ENCODE measurements at places on chromosomes 3 and 15.

- DNase-seq = no peak
Measured at GRCh38 chr15:32959077-32959476, 235.4 kb downstream of the FMN1 start.

DNA sequence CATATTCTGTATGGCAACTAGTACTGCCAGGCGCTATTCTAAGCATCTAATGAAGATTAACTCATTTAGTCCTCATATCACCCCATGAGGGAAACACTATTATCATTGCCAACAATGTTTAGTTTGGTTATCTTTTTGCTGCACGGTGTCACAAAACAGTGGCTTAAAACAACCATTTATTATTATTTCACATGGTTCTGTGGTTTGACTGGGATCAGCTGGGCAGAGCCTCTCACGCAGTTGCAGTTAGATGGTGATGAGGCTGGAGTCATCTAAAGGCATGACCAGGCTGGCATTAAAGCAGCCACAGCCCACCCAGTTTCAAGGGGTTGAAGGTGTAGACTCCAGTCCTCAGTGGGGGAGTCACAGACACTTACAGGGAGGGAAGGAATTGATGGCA lies 32.8 kb upstream of the RASA2 start:
- no peak for DNase-seq

DNA sequence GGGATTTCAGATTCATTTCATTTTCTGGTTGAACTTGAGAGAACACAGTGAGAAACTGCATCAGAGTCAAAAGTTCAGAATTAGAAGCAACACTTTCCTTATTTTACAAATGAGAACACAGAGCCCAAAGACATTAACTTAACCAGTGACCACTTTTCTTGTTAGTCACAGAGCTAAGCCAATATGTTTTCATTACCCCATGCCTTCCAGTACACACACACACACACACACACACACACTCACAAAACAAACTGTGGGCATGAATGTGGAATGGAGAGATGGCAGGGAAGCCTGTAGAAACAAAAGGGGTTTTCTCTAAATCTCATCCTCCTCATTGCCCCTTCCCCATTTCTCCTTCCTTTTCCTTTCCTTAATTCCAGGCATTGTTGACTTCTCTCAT lies 267.4 kb upstream of the GADL1 start:
- no peak for DNase-seq

DNA sequence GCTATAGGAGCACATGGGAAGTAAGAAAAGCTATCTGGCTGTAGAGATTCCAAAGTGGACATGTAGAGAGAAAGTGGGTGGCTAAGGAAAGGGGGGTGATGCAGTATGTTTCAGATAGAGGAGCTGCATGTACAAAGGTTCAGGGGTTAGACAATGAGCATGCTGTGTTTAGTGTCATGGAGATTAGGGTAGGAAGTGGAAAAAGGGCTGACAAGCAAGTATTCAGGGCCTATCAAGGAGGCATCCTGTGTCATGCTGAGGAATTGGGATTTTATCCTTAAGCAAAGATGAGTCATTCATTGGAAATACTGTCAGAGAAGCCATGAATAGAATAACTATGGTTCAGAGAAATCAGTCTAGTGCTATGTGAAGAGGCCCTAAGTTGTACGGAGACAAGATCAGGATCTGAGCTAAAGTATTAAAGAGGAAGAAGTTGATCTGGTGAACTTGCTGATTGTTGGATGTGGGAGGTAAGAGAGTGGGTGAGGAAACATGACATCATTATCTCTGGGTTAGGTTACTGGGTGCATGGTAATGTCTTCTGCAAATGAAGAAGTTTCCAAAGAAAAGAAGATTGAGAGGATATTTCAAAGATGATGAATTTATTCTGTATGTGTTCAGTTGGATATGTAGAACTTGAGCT lies 176.7 kb upstream of the GOLIM4 start:
- DNase-seq = no peak

DNA sequence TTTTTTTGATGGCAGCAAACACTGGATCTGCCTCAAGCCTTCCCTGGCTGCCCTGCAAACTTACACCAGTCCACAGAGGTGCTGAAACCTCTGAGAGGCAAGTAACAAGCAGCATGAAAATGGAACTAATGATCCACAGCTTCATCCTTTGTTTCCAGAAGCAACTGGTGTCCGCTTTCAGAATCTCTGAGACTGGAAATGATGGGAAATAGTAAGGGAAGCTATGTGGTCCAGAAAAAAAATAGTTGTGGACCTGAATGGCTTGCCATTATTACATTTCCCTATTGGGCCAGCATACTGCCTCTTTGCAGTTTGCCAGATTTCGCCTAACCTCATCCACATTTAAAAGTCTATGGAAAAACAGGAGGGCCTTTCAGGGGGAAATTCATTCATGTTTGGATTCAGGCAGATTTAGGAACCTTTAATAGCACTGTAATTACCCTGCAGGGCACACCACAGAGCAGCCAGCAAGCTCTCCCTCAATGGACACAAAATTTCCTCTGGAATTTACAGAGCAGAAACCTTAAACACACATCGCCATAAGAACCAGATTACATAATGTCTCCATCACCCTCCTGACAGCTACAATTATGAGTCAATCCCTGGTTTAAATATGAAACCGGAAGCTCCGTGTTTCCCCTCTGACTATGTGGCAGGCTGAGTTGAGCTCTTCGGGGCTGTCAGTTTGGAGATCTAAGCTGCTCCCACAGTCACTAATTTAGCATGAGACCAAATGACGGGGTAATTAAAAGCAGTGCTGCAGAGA lies 134.4 kb downstream of the TMCO5A start:
- no peak for DNase-seq

GRCh38 chr15:32885713-32886112 lies 167.9 kb downstream of the GREM1 start:
- no peak for DNase-seq

DNA sequence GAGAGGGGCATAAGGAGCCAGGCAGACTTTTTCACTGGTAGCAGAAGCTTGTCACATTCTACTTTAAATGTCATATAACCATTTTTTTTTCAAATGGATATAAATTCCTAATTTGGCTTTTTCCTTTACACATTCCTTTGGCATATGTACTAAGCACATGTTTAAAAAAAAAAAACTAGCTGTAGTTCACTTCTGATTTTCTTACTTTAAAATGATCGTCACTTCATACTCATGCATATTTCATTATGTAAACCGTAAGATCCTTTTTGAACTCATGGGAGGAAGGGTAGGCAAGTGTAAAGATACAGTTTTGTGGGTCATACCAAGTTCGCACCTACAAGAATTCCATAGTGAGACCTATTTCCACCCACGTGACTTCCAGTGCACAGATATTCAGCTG lies 45.1 kb upstream of the BFSP2 start:
- no peak for DNase-seq

- DNase-seq = no peak
Measured at GRCh38 chr3:152405915-152406802, 137.4 kb downstream of the MBNL1 start.

GRCh38 chr15:78146425-78147154 lies 2.6 kb upstream of the IDH3A start:
- no peak for DNase-seq

DNA sequence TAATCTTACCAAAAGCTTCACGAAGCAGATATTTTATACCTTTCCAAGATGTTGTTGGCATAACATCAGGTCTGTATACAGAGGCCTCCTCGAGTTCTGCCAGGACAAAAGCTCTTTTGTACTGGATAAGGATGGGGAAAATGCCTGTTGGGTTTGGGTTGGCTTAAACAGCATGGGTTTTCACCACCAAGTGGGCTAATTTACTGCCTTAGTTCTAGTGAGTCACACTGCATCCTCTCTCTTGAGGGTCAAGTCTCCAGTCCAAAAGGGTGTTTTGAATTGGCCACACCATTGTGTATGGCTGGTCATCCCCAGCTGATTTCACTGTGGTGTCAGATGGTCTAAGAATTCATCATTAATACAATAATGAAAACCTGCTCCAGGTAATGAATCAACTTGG lies 26.1 kb upstream of the BHLHE40 start:
- no peak for DNase-seq

DNA sequence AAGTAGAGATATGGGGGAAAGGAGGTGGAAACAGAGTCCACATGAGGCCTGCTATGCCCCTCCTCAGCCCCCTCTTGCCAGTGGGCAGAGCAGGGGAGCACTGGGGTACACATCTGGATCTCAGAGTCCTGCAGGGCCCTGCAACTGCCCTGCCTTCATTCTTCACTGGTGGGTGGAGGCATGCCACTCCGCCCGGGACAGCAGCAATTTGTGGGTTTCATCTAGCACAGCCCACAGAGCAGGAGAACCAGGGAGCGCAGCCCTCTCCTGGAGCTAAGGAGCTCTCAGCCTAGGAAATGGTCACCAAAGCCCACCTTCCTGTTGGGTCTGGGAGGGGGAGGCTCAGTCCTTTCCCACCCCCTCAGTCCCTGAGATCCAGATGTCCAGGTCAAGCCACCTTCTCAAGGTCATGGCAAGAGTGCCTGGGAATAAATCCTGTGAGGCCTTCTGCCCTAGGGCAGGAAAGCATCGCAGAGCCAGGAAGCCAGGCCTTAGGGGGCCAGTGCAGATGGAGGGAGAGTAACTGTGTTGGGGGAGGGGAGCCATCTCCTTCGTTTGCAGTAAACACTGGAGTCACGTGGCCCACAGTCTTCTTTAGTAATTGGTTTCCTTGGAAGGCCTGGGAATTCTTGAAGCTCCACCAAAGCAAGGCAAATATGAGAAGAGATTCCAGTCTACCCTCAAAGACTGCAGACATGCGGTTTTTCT lies 31.0 kb downstream of the ANP32A start:
- DNase-seq = no peak

- DNase-seq = no peak
Measured at GRCh38 chr3:138542977-138543376, 51.1 kb downstream of the CEP70 start.

DNA sequence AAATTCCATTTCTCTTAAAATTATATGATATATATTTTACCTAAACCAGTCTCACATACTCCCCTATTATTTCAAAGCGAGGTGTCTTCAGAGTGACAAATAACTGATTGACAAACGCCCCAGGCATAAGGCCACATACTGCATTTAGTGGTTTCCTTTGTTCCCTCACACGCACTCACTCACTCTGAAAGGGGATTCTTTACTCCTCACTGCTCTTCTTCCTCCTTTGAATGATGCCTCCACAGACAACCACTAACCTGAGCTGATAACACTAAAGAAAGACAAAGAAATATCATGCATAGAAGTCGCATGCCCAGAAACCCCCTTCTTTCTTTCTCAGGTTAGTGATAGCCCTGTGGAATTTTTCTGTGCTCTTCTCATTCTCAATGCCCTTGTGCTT lies 24.1 kb upstream of the BBX start:
- no peak for DNase-seq

DNA sequence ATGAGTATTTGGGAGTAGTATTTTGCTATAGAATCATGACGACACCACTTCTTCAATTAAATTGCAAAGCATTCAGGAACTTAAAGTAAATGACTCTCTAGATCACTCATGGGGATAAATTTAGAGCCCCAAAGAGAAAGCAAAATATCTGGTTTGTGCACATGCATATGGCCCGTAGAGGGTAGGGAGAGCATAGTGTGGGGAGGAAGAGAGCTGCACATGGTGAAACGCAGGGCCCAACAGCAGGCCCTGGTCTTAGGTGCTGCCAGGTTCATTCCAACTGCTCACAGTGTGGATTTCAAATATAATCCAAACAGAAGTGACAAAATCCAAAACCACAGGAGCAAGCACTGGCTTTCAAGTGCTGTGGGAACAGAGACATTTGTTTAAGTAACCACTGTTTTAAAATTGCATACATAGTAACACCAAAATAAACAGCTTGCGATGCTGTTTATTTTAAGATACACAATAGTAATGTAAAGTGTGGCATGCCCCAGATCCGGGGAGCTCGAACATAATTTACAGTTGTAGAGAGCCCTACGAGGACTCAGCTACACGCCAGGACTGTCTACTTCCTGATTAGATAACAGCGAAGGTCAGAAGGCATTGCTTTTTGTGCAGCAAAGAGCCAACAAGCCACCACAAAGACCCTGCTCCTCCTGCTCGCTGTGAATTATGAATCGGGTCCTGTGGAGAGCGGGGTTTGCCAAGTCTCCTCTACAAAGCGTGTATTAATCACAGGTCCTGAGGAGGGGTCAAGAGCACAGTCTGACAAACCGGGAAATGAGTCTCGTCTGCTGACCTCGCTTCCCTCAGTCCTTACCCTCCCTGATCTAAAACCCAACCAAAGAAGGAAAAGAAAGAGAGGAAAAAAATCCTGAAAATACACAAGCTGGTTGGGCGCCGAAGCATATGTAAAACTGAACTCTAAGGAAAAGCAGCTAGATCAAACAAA lies 80.6 kb downstream of the MEIS2 start:
- peak; percentile 12 for DNase-seq

GRCh38 chr3:53820084-53820483 lies 26.1 kb downstream of the CHDH start:
- DNase-seq = no peak

DNA sequence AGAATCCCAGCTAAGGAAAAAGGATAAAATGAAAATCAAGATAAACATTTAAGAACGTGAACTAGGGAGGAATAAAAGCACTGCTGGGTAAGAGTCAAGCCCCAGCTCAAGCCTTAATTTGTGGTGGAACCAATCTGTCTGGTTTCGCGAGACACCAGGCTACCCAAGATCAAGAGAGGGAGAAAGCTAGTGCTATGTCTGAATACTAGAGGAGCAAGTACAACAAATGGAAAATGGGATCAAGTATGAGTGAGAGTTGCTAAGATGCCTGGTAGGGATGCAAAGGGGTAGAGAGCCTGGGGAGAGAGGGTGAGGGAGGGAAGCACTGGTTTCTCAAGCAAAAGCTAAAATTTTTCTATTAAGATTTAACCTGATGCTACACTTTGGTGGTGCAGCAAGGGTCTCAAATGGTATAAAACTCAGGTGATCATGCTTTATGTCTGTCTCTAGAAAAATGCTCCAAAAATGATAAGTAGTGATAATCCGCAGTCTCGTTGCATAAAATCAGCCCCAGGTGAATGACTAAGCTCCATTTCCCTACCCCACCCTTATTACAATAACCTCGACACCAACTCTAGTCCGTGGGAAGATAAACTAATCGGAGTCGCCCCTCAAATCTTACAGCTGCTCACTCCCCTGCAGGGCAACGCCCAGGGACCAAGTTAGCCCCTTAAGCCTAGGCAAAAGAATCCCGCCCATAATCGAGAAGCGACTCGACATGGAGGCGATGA lies 1.7 kb upstream of the SETD5 start:
- peak; percentile 67 for DNase-seq

DNA sequence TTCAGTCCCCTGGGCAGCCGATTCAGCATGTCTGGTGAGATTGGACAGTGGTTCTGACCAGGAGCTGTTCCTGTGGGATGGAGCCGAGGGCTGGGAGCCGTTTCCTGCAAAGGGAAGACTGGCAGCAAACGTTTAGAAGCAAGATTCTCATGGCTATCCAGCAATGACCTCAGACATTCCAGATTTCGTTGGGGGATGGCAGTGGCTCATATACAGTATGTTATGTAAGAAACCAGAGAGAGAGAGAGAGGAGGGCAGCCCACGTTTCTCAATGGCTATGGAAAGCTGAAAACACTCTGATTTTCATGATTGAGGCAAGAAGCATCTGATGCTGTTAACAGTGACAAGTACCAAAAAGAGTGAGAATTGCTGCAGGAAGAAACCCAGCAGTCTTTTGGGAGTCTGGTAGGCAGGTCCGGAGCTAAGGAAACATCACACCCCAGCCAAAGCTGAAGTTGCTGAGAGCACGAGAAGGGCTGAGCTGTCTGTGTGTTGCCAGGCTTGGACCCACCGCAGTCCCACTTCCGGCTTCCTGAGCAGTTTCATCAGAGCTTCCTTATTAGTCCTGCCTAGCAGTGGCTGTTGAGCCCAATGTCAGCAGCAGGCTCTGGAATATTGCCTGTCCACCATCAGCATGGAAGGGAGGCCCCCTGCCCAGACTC lies 25.6 kb upstream of the VPS8 start:
- DNase-seq = no peak

Data from glomerular endothelial cell (primary cell).